ENCODE measurements at places on chromosomes 2 and 18.

DNA sequence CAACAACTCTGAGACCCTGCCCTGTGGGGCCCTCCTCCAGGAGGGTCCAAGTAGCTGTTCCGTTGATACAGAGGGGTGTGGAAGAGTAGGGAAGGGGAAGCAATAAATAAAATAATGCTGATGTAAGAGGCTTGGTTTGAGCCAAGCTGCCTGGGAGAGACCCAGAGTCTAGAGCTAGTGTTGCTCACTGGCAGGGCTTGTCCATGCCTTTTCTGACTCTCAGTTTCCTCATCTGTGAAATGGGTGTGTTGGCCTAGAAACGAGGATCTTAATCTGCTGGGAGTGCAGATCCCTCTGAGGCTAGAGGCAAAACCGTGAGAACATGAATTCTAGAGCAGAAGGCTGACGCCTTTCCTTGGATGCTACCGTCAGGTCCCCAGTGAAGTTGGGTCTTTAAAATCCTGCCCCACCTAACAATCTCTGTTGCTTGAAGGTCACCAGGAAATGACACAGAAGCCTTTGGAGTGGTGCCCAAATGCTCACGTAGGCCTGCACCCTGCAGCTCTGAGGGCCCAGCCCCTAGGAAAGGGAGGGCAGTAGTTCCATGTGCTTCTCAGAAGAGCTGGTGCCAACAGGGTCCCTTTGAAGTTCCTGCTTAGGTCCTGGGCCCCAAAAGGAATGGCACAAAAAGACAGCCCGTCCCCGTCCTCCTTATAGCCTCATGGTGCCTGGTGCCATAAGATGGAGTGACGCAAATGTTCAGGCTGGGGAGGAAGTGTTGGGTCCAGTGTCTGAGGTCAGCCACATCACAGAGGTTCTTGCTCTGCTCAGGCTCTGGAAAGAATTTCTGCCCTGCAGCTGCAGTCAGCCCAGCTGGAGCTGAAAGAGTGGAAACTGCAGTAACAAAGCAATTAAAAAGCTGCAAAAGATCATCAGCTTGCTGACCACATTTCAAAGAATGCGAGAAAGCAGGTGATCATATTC lies 73.2 kb upstream of the SMAD2 start:
- DNase-seq = no peak

DNA sequence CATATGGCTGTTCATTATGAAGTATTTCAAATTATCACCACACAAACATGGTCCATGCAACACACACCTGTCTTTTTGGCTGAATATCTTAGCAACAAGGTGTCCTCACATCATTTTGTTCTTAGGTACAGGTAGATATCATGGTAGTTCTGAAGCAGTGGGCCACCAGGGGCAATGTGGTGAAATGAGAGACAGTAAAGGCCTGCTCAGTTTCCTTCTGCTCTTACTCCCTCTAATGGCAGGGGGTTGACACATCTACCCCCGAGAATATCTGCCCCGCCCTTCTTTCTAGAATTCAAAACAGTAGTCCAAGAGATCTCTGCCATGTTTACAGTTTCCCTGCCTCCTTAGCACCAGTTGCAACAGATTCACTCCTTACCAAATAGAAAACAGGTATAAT lies 147.0 kb upstream of the KLHL14 start:
- DNase-seq = peak; percentile 3

GRCh38 chr2:230987137-230988020 lies 8.5 kb upstream of the SPATA3 start:
- peak; percentile 72 for DNase-seq

DNA sequence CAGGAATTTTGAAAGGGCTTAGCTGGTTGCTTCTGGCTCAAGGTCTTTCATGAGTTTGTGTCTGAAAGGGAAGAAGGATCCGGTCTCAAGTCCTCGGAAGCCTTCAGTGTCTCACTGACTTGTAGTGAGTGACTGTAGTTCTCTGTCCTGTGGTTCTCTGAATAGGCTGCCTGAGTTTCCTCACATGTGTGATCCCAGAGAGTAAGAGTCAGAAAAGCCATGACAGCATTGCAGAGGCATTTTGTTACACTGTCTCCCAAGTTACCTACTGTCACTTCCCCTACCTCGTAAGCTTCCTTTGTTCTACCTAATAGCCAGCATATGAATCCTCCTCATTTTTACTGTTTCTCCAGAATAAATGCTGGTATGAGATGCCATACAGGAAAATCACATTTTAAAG lies 709.1 kb upstream of the CHAC2 start:
- DNase-seq = no peak

DNA sequence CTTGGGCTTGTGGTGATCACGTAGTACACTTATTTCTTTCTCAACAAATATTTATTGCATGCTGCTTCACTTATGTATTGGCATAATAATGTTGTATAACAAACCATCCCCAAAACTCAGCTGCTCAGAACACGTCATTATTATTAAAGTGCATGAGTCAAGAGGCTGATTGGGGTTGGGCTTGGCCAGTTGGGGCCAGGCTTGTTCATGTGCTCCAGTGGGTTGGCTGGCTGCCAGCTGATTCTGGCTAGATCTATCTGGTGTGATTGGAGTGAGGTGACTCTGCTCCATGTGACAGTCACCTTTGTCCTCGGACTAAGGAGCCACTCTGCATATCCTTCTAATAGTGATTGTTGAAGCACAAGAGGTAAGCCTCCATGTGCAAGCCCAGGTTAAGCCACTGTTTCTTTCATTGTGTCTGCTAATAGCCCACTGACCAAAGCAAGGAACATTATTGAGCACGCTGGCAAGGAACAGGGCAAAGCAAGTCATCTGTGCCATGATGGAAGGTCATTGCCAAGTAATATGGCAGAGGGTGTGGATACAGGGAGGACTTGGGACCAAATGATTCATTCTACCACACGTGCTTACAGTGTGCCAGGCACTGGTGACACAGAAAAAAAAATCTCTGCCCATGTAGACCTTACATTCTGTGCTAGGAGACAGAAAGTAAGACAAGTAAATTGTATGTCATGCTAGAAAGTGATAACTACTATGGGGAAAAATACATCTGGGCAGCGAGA lies 63.3 kb upstream of the TMEM182 start:
- DNase-seq = no peak

- DNase-seq = no peak
Measured at GRCh38 chr2:172931256-172931894, 144.3 kb upstream of the MAP3K20 start.

DNA sequence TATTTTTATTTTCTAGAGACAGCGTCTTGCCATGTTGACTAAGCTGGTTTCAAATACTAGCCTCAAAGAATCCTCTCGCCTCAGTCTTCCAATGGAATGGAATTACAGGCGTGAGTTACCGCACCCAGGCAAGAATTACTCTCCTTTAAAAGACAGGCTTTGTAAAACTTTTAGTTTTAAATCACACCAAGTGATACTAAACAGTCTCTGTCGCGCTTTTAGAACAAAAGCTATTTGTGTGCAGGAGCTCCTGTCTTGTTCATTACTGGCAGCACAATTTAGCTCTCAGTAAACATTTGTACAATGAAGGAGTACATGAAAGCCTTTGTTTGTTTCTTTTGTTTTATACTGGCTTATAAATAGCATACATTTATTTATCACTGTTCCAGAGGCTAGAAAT lies 1719.2 kb upstream of the PIK3C3 start:
- DNase-seq = no peak

DNA sequence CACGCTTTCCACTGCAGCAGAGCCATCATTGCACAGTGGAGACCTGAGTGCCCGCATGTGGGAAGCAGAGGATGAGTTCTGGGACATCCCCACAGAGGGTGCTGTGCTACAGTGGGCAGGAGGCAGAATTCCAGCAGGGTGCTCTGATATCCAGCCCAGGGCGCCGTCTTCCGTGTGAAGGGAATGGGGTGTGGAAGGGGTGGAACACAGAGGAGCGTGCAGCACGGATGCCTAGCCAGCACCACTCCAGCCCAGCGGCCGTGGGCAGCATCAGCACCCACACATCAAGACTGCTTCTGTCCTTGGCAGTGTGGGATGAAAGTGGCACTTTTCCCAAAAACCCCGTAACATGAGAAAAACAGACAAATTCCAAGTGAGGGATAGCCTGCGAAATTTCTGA lies 134.3 kb downstream of the ZNF236 start:
- DNase-seq = no peak

DNA sequence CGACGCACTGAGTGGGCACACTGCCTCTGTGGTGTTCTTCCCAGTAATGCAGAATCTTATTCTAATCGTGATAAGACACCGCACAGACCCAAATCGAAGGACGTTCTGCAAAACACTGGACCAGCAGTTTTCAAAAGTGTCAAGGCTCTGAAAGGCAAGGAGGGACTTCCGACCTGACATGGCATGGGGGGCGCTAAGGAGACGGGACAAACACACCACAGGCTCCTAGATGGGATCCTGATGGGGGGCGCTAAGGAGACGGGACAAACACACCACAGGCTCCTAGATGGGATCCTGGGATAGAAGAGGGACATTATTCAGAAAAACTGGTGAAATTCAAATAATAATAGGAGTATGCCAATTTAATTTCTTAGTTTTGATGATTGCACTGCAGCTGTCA lies 191.4 kb downstream of the LDLRAD4 start:
- no peak for DNase-seq

DNA sequence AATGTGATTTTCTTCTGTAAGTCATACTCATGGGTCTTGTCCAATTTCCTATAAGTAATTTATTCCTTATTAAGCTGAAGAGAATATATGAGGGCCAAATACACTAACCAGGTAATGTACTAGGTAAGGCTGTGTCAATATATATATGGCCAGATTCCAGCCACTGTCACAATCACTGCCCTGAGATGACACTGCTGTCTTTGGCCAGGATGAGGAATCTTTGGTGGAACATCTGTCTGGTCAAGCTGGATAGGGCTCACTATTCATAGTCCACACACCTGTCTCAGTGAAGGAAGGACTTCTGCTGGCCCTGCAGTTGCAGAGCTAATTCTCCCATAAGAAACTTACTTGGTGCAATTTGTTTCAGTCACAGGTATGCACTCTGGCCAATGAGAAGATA lies 11.3 kb downstream of the MSTN start:
- no peak for DNase-seq

GRCh38 chr2:191611614-191612013 lies 66.3 kb upstream of the NABP1 start:
- DNase-seq = no peak

- DNase-seq = no peak
Measured at GRCh38 chr2:233201258-233202013, 50.0 kb upstream of the ATG16L1 start.

- no peak for DNase-seq
Measured at GRCh38 chr2:444937-445884, 157.3 kb upstream of the ALKAL2 start.

- DNase-seq = no peak
Measured at GRCh38 chr18:52222211-52222610, 117.8 kb upstream of the DCC start.

- no peak for DNase-seq
Measured at GRCh38 chr18:77077401-77077800, 55.2 kb downstream of the MBP start.

- no peak for DNase-seq
Measured at GRCh38 chr2:214107726-214108125, 303.1 kb upstream of the VWC2L start.

GRCh38 chr2:239685556-239685955 lies 284.7 kb upstream of the HDAC4 start:
- no peak for DNase-seq

DNA sequence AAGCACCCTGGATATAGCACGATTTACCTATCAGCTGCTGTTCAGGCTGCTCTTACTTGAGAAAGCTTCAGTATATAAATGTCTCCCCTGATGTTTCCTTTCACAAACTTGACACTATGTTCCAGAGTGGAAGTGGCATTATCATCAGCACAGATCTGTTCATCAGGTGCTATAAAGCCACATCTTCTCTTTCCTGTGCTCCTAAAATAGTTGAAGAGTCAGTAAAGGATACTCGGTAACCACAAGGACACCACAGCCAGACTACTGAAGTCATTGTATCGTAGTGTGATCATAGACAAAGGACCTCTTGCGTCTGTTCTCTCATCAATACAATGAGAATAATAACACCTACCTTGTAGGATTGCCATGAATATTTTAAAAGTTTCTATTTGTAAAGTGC lies 841.0 kb upstream of the CELF4 start:
- DNase-seq = peak; percentile 6

GRCh38 chr2:223959688-223960087 lies 2.4 kb downstream of the MRPL44 start:
- DNase-seq = no peak

DNA sequence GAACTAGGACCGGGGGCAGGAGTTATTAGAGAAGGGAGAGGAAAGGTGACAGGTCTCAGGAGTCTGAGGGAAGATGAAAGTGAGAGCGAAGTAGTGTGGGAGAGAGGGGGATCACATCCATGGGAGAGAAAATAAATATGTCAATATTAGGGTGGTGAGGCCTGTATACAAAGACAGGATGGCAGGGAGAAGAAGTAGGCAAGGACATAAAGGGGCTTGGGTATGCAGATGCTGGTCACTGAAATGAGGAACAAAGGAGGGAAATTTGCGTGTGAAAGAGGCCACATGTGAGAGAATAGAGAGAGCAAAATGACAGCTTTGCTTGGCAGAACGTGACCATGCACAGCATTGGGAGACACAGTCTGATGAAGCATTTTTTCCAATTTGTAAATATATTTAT lies 13.6 kb downstream of the METAP1D start:
- no peak for DNase-seq

DNA sequence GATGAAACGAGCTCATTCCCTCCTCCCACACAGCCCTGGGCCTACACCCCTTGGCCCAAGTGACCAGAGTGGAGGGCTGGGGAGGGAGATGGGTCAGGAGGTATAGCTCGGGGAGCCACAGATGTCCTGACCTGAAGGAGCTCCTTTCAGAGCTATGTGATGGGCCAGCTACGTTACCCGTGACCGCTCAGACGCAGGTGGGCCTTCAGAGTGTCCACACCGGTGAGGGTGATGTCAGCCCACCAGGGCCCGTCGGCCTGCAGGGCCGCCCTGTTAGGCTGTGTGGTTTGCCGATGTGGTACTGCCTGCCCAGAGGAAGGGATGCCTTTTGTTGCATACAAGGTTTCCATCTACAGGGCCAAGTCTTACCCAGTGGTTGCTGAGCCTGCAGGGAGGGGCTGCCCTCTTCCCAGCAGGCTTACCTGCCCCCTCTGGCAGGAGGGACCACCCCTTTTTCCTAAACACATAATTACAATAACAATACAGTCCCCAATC lies 41.8 kb upstream of the FOSL2 start:
- DNase-seq = no peak

DNA sequence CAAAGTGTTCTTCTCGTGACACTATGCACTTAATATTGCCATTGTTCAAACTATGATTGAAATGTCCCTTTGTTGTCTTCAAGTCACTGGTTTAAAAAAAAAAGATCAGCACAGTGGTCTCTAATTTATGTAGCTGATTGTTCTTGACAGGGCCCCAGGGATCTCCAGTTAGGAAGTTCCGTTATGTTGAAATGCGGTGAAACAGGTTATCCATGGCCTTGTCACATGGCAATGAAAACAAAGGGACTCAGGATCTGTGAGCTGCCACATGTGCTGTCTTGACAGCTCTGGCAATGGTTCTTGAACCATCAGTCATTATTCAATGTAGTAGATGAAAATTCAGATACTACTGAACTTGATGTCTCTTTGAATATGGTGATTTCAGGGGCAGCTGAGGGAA lies 147.4 kb downstream of the SETBP1 start:
- DNase-seq = no peak

GRCh38 chr2:114642988-114643553 lies 200.6 kb downstream of the DPP10 start:
- DNase-seq = no peak
